Cardiac muscle cell (in vitro differentiated cells and primary cell): ENCODE measurements at places on chromosomes 2 and 18.

DNA sequence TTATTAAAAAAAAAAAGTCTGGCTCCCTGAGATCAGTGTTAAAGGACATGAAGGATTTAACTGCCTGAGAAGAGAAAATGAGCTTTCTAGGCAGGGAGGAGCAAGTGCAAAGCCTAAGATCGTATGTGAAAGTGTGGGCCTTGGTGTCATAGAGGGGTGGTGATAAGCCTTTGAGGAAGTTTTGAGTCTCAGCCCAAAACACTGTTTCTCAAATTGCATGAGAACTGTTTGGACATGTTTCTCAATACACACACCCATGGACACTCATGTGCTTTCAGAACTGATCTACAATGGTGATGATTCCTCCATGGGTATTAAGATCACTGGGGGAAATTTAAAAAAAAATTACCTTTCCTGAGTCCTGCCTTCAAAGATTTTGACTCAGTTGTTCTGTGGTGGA, 336.7 kb upstream of the RND3 start:
- no peak for DNase-seq

- no peak for DNase-seq
Measured at GRCh38 chr2:104384961-104385360, 469.0 kb upstream of the POU3F3 start.

DNA sequence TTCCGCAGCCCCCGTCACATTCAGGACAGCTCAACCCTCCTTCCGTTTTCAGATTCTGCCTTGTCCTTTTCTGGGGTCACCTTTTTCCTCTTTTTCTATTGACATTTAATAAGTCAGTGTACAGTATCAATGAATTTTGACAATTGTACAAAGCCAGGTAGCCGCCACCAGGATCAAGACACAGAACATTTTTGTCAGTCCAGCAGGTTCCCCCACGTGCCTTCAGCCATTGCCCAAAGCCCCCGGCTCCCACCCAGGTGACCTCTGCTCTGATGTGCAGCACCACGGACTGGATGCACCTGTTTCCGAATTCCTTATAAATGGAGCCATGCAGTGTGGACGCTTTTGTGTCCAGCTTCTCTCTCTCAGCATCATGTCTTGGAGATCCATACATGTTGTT, 30.0 kb downstream of the CROCC2 start:
- no peak for DNase-seq

DNA sequence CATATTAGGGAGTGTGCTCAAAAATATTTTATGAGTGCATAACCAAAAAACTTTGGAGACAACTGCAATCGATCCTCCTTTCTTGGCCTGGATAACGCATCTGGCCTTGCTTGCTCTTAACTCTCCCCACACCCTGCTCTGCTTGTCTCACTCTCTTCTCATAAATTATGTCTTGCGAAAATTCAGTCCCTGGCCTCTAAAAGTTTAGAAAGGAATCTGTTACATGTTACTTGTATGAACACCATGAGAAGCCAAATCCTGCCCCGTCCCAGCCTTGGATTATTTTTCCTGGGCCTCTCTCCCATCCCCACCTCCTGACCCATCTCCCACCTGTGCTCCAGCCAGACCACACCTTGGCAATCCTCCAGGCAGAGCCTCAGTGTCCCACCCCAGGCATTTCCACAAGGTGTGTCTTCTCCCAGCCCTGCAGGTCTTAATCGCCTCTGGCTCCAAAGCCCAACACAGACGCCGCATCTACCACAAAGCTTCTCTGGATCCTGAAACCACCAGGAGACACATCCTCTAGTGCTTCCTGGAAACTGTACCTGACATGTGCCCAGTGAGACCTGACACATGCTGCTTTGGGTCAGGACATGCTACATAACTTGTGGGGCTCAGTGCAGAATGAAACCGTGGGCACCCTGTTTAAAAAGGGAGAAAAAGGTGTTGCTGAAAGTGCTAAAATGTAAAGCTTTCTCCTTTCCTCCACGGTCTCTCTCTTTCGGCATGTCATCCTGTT, 99.6 kb upstream of the ST3GAL5 start:
- DNase-seq = no peak

- no peak for DNase-seq
Measured at GRCh38 chr2:46382331-46383112, 85.3 kb downstream of the EPAS1 start.

DNA sequence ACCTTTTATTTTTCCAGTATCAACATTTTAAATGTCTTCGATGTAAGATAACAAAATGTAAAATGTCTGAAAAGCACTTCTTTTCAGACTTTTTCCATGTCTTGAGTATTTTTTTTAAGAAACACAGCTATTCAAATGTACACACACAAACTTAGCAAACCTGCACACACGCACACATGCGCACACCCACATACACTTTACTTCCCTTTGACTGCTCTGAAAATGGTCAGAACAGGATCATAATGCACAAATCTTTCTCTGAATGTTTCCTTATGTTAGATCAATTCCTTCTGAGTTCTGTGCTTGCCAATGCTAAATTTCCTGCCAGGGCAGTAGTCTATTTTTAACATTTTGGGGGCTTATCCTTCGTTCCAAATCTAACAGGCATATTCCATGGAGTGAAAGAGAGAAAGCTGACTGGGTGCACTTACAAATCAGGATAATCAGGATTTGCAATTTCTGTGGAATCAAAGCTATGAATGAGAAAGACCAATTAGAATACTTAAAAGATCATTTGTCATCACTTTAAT, 136.3 kb downstream of the ZEB2 start:
- no peak for DNase-seq

GRCh38 chr2:33526132-33526531, 49.7 kb downstream of the RASGRP3 start:
- no peak for DNase-seq

DNA sequence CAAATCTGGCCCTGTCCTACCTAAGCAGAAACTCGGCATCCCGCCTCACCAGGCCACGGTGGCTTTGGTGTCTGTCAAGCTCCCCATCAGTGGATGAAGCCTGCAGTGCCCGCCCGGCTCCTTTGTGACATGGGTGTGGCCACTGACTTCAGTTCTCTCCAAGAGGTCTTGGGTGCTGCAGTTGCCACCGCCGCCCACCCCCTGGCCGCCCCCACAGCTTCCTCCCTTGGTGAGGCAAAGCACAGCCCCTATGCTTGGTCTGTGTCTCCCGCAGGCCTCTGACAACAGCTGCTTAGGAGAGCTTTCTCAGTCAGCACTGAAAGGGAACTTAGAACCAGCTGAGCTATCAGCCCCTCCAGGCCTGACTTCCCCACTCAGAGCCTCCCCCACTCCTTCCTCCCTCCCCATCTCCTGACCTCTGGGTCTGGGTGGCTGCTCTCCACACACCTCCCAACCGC, 22.9 kb upstream of the GPR55 start:
- DNase-seq = no peak

GRCh38 chr18:30457156-30457555, 585.4 kb downstream of the DSC3 start:
- DNase-seq = no peak

DNA sequence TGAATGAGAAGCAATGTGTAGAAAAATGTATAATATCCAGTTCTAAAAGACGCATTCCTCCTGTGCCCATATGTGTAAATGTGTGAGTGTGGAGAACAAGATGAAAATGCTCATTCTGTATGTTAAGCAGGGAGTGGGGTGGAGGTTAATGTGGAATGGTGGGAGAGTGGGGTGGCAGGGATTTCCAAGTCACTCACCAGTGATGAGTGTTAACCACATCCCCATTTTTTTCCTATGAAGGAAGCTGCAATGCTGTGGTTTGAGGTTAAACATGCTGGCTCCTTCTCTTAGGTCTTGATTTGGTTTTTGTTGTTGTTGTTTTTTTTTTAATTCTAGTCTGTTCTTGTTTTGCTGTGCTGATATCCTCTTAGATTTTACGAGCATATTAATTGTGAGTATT, 169.4 kb downstream of the NEDD4L start:
- no peak for DNase-seq

GRCh38 chr2:152352616-152353015, 17.6 kb downstream of the FMNL2 start:
- DNase-seq = no peak

- no peak for DNase-seq
Measured at GRCh38 chr2:211068108-211068780, 511.8 kb downstream of the CPS1 start.

GRCh38 chr18:44848644-44849335, 168.1 kb downstream of the SETBP1 start:
- DNase-seq = peak; percentile 9

- no peak for DNase-seq
Measured at GRCh38 chr2:191329841-191330240, 84.6 kb downstream of the MYO1B start.

DNA sequence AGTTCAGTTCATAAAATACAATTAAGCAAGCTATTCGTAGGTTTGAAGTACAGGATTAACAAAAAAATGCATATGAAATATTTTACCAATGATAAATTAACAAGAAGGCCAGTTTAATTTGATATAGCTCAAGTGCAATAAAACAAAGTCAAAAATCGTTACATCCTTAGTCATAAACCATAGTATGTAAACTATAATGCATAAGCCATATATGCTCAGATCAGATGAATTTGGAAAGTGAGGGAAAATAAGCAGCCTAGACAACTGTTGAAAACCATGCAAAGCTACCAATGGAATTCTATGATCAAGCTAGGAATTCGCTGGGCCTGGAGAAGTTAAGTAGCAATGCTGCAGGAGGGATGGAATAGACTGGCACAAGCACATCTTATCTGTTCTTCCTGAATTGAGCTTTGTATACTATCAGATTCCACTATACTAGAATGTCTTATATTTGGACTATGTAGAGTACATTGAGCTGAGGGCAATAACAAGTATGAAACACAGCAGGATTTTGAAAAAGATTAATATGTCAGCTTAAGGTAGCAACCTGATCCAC, 682.0 kb downstream of the IRS1 start:
- DNase-seq = peak; percentile 24

DNA sequence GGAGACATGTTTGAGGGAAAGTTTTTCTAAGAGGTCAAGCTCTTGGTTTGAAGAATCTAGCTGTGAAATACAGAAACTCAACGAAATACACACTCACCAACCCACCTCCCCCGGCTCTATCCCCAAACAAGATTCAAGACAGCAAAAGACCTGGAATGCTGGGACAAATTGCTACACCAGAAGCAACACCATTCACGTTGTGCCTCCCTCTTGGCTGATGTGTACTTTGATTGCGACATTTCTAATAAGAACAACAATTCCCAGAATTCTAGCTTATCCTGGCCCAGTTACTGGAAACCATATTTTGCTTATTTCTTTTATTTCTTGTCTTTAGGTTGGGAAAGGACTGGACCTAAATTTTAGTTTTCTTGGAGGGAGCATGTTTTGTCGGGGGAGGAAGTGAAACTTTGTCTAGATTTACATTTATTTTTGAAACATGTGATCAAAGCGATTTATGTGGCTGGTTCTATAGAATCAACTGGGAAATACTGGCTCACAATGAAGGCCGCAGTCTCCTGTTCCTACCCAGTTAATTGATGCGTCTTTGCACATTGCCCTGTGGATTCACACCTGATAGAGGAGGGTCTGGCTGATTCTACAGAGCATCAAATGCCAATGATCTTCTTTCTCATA, 29.6 kb upstream of the LPIN1 start:
- DNase-seq = peak; percentile 87

DNA sequence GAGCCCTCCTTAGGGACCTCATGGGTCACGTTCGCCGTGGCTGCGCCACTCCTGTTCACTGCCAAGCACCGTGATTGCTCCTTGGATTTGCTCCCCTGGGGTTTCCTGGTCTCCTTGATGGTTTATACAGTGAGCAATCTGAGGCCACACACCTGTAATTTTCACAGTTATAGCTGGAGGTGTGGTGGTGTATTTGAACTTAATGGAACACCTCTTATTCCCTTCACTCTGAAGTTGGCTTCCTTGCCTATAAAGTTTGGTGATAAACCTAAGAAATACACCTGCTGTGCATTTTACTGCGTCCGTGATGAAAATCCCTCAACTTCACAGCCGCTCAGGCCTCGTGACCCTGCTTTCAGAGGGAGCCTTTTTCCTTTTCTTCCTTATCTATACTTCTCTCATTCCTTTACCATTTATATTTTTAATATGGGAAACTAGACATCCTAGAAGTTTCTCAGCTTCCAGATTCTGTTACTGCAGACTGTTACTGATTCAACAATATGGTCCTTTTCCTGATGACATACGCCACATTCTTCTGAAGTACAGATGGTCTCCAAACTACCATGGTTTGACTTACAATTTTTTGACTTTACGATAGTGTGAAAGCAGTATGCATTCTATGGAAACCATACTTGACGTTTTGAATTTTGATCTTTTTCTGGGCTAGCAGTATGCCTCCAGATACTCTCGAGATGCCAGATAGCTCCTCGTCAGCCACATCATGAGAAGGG, 8.6 kb downstream of the ATG4B start:
- DNase-seq = no peak

GRCh38 chr18:23380001-23380550, 73.0 kb upstream of the RIOK3 start:
- DNase-seq = peak; percentile 64

GRCh38 chr18:76720683-76721082, 101.7 kb upstream of the ZNF236 start:
- DNase-seq = peak; percentile 38

- peak; percentile 77 for DNase-seq
Measured at GRCh38 chr2:46062637-46063412, 234.4 kb upstream of the EPAS1 start.

- no peak for DNase-seq
Measured at GRCh38 chr2:238722883-238723282, 125.0 kb upstream of the TWIST2 start.

DNA sequence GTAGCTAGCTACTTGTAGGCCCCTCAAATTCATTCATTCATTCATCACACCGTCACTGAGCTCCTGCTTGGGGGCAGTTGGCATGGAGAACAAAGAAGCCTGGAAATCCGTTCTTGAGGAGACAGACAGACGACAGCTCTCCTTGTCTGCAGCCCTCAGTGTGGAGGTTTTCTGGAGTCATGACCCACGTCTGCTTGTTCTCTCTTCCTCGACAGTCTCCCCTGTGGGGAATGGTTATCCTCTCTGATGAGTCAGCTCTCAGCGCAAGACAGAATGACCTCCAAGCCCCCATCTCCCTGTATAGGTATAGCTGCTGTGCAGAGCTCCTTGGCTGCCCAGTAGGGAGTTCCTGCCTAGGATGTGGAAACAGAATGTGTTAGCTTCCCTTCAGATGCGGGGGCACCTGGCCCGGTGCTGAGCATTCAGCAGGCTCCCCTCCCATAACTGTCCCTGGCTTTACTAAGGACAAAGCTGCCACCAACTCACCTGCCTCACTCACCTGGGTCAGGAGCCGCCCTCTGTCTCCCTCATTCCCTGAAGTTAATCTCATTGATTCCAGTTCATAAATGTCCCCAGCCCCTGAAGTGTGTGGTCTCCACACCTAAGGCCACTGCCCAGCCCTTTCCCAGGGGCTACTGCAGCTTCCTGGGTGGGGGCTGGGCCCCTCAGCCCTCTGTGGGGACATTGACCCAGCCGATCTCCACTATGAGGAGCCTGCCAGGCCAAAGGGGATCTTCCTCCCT, 124.7 kb downstream of the ACKR3 start:
- no peak for DNase-seq
